Muscle of arm (tissue), 14 donors: ENCODE measurements at places on chromosomes 7 and 10. TPM values are rescaled to one million over a fixed set of nuclear protein-coding genes. Genes with fewer than 3 reads are reported as not detected.

DNA sequence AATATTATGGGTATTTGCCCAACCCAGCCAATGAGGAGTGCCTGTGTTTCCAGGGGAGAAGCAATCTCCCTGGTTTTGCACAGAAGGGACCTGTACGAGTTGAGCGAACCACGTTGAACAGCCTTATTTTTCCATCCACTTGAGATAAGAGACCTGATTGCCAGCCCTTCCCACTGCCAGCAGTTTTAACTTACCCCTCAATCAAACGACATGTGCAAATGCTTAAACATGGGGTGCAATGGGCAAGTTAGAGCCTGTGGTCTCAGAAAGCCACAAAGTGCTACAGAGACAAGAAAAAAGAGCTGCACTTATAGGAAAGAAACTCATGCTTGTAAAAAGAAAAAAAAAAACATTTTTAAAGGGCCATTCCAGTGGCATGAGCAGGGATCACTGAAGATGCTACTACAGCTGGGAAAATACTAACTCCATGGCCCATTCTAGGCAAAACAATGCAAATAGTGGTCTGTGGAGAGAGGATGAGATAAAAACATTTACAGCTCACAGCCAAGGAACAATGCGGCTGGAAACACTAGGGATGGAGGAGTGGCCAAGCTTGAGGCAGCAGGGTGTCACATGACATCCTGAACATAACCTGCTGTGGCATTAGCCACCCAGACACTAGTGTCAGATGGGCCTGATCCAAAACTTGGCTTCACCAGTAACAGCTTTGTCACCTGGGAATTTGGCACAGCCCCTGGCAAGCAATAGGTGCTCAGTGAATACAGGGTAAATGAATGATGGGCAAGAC is 162.8 kb downstream of the ELMO1 start:
- DNase-seq: no peak

The CASP2 gene
- 23.3 TPM for polyA plus RNA-seq

- no peak for DNase-seq
These were observed 20.9 kb downstream of the AKR1D1 start for GRCh38 chr7:138097064-138097741.

GRCh38 chr10:34327184-34327583 is 487.9 kb downstream of the PARD3 start:
- no peak for DNase-seq
